ENCODE measurements at places on chromosomes 7 and 10.
A peak's percentile ranks its signal among the peaks of the same experiment; 100 is the strongest.

DNA sequence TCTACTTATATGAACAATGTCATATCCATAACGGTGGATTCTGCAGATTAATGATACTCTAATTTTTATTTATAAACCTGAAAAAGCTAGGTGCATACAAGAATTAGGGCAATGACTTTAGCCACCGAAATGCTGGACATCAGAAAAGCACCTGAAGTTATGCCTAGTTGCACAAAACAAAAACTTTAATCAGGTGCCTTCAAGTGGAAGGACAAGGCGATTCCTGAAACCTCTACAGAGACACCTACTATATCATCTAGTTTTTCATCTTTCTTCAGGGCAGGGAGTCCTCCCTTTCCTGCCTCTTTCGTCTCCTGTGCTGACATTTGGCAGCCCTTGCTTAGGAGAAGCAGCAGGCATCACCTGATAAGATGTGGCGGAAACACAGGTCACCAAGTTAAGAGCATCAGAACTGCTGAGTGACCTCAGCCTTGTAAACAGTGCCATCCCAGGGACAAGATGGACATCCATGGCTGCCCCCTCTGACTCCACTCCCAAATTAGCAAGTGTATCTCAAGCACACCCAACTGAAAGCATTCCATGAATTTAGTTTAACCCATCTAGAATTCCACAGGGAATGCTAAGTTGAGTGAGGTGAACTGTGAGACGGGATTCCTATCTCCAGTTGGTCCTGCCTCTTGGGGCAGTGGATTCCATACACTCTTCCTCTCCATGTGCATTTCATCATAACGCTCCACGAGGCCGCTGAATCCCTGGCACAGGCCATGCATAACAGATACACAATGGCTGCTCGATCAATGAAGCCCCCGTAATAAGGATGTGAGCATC is 5.8 kb downstream of the ITPRIP start:
- no peak for DNase-seq

GRCh38 chr7:33887266-33887975 is 17.9 kb upstream of the BMPER start:
- no peak for DNase-seq

DNA sequence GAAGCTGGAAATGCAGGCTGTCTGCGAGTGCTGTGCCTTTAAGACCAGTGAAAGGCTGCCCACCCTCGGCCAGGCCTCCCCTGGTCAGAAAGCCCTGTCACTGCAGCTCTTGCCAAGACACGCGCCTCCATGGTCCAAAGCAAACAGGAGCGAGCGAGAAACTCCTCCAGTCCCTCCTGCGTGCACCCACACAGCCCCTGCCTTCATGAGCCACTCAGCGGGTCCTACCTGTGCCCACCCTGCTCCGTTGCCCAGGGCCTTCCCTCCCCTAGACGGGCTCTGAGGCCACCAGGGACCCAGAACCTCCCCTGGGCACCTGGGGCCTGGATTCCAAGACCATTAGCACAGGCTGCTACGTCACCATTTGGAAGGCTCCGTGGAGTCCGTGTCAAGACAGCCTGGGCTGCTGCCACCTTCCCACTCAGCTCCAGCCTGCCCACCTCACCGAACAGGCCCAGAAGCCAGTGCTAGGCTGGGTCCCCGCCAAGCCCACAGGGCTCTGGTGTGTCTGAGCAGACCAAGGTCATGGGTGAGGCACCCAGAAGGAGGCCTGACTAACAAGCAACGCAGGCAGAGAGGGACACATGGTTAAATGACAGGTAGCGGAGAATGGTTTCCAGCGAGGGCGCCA is 144.5 kb downstream of the NEURL1 start:
- DNase-seq, result no peak

GRCh38 chr7:114293289-114294012 is 121.2 kb upstream of the FOXP2 start:
- DNase-seq, result no peak

DNA sequence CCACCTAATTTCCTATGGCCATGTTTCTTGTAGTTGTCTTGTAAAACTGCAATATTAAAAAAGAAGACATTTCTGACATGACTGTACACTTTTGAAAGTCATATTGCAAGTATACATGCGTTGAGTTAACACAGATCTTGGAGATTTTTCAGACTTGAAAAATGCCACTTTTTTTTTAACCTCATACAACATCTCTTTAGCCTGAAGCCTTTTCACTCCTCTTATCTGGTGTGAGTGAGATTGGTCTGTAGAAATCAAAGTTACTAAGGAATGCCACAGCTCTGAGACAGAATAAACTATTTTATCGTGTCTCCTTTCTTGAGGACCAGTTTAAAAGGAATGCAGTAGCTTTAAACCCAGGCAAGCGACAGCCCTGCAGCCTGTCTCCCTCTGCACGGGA is 43.9 kb upstream of the NEUROD6 start:
- no peak for DNase-seq

DNA sequence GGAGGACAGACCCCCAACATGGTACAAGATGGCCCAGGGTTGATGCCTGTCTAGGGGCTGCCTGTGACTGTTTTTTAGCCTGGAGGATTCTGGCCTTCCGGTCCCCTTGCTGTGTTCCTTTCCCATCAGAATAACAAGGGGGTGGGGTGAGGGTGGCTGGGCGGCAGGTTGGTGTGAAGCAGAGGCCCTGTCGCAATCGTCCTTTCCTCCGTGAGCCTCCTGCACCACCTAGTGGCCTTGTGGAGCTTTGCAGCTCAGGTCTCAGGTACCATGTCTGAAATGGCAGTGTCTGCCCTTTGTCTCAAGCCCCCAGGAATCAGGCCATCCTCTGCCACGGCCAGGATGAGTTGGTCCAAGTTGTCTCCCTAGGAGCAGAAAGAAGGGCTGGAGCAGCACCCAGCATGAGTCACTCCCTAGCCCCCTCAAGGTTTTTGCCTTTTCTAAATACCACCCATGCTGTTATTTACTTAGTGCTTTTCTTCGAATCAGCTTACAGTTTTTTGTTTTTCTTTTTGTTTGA is 24.2 kb downstream of the TACR2 start:
- DNase-seq, result peak; percentile 84

- DNase-seq, result peak; percentile 83
These were observed at the start of gene EPHB6 for GRCh38 chr7:142854372-142855113. Gene EPHB6 (plus strand): TSS chr7:142855076. CDS start chr7:142863228, 8,152 bp downstream.

- no peak for DNase-seq
These were observed 28.5 kb upstream of the TTYH3 start for GRCh38 chr7:2603044-2603965.

- no peak for DNase-seq
These were observed 328.9 kb upstream of the KCND2 start for GRCh38 chr7:119943942-119944600.

GRCh38 chr7:50832744-50833143 is 50.0 kb upstream of the GRB10 start:
- no peak for DNase-seq

GRCh38 chr10:30821261-30821993 is 191.9 kb upstream of the LYZL2 start:
- DNase-seq, result no peak

- DNase-seq, result no peak
These were observed 106.8 kb upstream of the FAM133B start for GRCh38 chr7:92697012-92697411.

- no peak for DNase-seq
These were observed 86.7 kb downstream of the AVL9 start for GRCh38 chr7:32582036-32582435.

- no peak for DNase-seq
These were observed 86.2 kb upstream of the ANLN start for GRCh38 chr7:36303202-36304098.

DNA sequence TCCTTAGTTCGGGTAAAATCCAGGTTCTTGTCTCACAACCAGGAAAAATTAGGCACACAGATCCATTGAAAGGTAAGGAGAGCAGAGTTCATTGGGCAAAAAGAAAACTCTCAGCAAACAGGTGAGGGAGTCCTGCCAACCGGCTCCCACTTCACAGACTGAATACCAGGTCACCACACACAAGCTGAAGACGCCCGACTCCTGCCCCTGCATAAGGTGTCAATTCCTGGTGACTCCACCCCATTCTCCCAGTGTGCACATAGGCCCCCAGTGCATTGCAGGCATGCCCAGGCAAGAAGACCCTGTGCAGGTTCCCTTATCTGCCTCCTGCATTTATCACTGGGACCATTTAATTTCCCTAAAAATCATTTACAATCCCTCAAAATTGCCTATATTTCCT is 354.6 kb downstream of the LRRTM3 start:
- DNase-seq, result no peak

- DNase-seq, result no peak
These were observed at the start of gene ODAD2 for GRCh38 chr10:27998954-27999275. Gene ODAD2 (minus strand): TSS chr10:27999079. CDS start chr10:27995142, 3,937 bp downstream.

- DNase-seq, result no peak
These were observed 69.2 kb upstream of the LRRC4 start for GRCh38 chr7:128100225-128100948.

GRCh38 chr7:1275451-1276381 is 43.0 kb downstream of the UNCX start:
- no peak for DNase-seq

GRCh38 chr10:103890194-103890658 is 27.8 kb downstream of the STN1 start:
- no peak for DNase-seq

DNA sequence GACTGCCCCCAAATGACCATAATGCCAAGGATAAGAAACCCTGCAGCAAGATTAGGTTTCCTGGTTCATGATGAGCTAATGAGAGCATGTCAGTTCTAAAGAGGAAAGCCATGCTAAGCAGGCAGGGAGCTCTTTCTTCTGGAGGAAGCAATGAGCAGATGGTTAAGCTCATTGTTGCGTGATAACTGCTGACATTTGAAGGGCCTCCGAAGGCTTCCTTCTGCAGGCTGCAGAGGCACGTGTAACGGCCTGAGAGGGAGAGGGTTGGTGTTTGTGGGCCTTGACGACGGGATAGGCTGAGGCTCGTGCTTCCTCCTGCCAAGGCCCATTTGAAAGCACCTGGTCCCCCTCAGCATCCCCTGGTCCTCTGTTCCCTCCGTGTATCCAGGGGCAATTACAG is 63.5 kb upstream of the BTBD16 start:
- DNase-seq, result no peak

DNA sequence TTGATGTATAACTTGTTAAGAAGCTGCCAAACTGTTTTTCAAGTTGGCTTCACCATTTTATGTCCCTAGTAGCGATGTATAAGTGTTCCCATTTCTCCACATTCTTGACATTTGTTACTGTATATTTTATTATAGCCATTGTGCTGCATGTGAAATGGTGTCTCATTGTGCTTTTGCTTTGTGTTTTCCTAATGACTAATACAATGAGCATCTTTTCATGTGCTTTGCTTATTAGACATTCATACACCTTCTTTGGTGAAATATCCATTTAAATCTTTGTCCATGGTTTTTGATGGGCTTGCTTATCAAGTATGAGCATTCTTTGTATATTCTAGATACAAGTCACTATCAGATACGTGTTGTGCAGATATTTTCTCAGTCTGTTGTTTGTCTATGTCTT is 203.0 kb downstream of the CCSER2 start:
- DNase-seq, result no peak

DNA sequence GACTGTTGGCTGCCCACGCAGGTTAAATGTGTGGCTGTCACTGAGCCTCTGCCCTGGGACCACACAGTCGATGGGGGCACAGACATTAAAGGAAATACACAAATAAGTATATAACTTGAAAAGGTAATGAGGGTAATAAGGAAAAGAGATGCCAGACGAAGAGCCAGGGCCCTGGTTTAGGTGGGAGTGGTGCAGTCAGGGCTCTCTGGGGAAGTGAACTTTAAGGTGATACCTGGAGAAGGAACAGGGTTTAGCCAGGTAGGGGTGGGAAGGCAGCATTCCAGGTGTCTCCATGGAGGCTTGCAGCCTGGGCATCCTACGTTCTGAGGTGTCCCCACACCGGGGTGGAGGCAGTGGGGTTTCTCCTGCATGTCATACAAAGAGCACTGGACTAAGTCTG is 50.4 kb downstream of the UNC5B start:
- DNase-seq, result no peak

Measured in nephron progenitor cell (in vitro differentiated cells).